ENCODE measurements at places on chromosomes 11 and 22. TPM values are rescaled to one million over a fixed set of nuclear protein-coding genes. Genes with fewer than 3 reads are reported as not detected.

DNA sequence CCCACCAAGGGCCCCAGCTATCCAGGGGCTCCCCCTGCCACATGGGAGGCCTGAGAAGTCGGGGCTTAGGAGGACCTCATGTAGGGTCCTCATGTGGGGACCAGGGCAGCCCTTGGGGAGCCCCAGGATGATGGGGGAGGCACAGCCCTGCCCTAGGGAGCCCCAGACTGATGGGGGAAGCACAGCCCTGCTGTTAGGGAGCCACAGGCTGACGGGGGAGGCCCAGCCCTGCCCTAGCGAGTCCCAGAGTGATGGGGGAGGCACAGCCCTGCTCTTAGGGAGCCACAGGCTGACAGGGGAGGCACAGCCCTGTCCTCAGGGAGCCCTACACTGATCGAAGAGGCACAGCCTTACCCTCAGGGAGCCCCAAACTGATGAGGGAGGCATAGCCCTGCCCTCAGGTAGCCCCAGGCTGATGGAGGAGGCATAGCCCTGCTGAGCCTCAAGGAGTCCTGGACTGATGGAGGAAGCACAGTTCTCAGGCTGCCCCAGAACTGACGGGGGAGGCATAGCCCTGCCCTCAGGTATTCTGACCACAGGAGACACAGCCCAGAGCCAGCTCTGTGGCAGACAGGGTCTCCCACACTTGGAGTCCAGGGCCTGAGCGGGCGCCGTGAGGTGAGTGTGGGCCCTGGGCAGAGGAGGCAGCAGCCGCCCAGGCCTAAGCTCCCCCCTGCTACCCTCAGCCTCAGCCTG, 10.8 kb downstream of the PRR33 start:
- DNase-seq = peak; percentile 28

DNA sequence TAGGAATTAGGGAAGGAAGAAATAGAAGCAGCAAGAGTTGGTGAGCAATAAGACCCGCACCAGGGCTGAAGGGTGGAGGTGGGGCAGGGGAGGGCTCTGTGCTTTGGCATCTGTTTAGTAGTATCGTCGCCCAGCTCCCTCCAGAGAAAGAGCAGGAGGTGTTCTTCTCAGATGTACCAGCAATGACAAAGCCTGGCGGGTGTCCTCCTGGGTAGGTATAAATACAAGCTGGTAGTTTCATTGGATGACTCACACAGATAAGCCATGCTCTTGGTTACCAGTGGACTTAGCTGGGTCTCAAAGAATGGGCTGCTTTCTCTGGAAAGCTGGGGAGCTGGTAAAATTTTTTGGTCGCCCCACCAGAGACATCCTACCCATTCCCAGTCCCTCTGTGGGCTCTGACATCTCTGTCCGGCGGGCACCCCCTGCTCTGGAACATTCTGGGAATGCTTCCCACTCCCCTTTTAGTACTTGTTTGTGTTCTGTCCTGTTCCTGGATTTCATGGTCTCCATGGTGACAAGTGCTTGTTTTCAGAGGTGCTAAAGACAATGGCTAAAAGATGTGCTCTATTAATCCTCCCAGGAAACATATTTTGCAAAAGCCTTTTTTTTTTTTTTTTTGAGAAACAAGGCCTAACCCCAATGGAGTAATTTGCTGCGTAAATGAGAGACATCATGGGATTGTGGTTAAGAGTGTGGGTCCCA, 15.4 kb upstream of the TUBA8 start:
- no peak for DNase-seq

DNA sequence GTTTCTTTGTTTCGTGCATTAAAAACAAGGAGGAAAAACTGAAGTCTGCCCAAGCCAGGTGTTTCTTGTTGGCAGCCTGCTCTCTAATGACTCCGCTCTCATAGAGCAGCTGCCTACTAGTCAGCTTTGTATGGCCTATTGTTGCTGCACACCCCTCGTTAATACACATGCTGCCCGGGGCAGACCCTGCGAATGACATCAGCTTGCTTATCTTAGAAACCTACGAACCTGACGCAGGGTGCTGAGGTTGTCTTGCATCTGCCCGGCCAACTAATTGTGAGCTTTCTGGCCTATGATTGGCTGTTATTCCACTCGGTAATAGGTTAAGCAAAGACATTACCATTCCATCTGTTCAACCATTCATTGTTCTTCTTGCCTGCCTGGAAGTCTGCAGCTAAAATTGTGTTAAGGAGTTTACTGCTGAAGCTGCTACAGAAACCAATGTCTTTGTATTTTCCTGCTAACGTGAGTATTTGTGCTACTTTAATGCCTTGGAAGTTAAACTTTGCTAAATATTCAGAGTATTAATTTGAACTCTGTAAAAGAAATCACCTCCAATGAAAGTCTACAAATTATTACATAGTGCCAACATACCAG, 37.5 kb downstream of the ZC3H12C start:
- DNase-seq = peak; percentile 87

DNA sequence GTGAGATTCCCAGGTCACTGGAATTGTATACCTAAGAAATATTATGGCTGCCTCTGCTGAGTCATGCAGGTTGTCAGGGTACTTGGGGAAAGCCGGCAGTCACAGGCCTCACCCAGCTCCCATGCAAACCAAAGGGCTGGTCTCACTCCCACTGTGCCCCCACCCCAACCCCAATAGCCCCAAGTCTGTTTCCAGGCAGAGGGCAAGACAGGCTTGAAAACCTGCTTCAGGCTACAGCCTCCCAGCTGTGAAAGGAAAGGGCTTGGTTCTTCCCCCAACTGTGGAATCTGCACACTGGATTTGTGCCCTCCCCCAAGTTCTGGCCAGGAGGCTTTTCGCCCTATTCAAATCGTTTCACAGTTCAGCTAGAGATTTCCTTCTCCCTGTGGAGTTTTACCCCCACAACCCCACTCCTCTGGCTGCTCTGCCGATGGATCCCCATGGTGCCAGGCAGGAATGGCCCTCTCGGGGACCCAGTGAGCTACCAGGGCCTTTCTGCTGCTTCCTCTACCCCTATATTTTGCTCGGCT, 37.0 kb upstream of the ABTB2 start:
- no peak for DNase-seq

GRCh38 chr22:39490966-39491680, 11.0 kb upstream of the MIEF1 start:
- DNase-seq = no peak

DNA sequence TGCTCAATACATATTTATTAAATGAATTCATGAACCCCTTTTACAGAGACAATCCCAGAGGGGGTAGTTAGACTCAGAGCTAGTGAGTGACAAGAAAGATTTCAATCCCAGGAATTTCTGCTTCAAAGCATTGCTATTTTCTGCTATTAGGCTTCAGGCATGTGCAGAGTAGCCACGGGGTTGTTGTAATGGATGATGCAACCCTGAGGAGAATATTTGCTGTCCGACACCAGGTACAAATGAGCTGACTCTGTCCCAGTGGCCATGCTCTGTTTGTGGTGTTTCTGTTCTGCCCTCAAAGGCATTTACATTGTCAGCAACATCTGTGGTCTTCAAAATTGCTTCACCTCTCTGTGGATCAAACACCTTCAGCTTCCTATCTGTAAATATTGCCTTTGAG, 102.6 kb downstream of the CSNK2A3 start:
- no peak for DNase-seq

DNA sequence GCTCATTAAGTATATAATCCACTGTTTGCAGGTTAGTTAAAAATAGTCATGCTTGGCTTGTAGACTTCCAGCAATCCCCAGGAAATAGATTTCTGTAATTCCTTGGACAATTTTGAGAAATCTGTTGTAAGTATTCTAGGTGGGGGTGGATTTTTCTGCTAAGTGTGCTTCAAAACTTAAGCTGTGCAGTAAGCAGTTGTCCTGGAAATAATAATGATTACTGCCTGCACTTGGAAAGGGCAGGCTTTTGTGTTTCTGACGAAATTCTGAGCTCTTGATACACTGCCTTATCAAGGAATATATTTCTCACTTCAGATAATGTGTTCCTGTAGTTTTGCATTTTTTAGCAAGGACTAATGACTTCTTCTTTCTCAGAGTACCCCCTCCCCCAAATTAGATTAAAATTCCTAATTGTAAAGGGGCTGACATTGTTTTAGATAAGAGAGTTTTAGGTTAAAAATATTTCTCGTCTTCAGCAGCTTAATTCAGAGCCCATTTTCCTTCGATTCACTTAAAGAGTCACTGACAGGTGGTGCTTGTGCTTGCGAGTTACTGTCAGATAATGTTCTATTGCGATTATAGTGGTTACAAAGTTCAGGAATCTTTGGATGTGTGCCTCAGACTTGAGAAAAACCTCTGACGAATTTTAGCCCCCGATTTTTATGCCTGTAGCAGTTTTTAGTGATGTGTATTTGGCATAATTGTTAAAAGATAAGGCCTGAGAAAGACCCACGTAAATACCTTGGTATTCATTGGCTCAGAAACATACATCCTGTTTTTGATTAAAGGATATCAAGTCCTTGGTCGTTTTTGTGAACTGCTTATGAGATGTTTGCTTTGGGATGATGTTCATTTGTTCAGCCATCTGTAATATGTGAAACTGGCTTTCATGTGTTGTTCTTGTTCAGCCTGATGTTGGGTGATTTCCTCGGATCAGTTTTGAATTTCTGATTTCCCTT, 120.5 kb downstream of the HIPK3 start:
- DNase-seq = no peak

GRCh38 chr22:22460635-22461034, 47.9 kb downstream of the ZNF280B start:
- no peak for DNase-seq

DNA sequence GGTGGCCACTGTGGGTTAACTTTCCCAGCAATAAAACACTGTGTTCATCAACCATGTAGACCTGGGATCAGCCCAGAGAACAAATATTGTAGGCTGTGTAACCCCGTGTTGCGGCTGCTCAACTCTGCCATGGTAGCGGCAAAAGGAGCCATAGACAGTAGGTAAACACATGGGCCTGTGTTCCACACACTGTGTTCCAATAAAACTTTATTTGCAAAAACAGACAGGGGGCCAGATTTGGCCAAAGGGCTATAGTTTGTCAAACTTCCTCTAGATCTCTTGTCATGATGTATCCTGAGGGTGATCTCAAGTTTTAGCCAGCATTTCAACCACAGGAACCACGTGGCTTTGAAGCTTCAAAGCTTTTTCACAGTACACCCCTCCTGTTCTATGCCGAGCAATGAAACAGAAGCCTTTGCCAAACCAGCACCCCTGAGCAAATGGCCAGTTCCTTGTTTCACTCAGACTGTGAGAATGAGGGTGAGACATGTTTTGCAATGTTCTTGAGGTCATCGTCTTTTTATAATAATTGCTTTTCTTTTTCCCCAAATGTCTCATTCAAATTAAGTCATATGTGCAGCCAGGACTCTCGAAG, 49.9 kb upstream of the FADD start:
- DNase-seq = no peak

The CYTH4 gene
- polyA plus RNA-seq = 5.0 TPM

The ACCSL gene
- polyA plus RNA-seq = not detected

Data from stomach (tissue), 19 donors.